Thyroid gland (tissue), 4 donors: ENCODE measurements at places on chromosomes 1 and 21. TPM values are rescaled to one million over a fixed set of nuclear protein-coding genes. Genes with fewer than 3 reads are reported as not detected.

Gene ADAM30
- not detected for total RNA-seq

DNA sequence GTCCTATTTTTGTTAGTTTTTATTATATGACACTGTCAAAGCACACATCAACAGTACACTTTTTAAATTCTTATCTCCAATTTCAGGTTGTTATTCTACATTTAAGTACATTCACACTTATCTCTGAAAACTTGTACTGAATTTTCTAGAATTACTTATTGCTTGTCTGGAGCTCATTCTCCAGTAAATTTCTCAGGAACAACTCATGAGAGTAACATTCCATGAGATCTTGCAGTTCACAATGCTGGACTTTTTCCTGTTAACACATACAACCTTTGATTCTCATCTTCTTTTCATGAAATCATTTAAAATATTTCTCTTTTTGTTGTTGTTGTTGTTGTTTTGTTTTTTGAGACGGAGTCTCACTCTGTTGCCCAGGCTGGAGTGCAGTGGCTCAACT is 320.9 kb upstream of the CAMK1G start:
- H3K4me3 ChIP-seq, result no peak overlapping the region
- no peaks in the 10 kb centered on the region for H3K36me3 ChIP-seq
- no peaks in the 10 kb centered on the region for H3K4me1 ChIP-seq
- no peak for DNase-seq
- H3K27me3 ChIP-seq, result no peaks in the 10 kb centered on the region
- H3K27ac ChIP-seq, result no peak overlapping the region

DNA sequence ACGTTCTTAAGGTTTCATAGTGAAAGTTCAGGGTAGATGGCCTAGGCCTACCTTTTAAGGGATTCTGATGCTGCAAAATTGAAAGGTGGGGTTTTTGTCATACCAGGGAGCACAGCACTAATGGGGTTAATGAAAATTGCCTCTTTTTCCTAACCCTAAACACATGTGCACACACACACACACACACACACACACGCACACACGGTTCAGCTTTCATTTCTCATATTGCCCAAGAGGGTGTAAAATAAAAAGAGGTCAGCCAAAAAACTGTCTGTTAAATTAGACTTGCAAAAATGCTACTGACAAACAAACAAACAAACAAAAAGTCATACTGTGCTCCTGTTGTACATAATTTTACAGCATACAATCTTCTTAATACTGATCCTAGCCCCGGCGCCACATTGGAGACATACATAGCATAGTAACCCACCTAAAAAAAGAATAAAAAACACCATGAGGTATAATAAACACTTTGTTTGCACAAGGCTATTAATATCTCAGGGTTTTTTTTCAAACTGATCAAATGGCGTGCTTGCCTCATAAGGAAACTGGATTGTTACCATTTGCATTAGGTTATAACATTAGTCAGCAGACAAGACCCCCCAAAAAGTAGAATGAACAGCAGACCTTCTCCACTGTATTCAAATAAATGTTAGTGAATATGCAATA is 69.1 kb downstream of the TGFB2 start:
- no peak for DNase-seq
- no peak overlapping the region for H3K27ac ChIP-seq
- no peaks in the 10 kb centered on the region for H3K36me3 ChIP-seq
- H3K4me1 ChIP-seq, result no peaks in the 10 kb centered on the region
- no peak overlapping the region for H3K4me3 ChIP-seq

DNA sequence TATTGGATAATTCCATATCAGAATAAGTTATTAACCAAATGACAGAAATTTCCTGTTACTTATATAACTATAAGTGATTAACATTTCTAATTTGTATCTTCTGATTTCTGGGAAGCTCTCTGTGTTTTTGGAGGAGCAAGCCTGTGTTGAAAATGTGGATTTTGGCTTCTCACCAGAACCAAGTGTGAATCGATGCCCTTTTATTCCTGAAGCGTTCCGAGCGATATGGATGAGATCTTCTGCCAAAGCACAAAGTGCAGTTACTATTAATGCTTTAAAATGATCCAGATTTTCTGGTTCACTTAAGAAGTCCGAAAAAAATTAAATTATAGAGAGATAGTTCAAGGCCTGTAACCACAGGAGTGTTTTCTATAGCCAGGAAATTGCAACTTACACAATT is 22.8 kb downstream of the ALG14 start:
- H3K4me3 ChIP-seq, result no peak overlapping the region
- H3K27me3 ChIP-seq, result no peaks in the 10 kb centered on the region
- peaks cover 7% of the 10 kb centered on the region for H3K4me1 ChIP-seq
- no peak for DNase-seq
- H3K36me3 ChIP-seq, result no peaks in the 10 kb centered on the region
- no peak overlapping the region for H3K27ac ChIP-seq
